ENCODE measurements at places on chromosomes 16 and 17.

GRCh38 chr16:9050102-9050830, 41.2 kb upstream of the HAPSTR1 start:
- no peak for DNase-seq

DNA sequence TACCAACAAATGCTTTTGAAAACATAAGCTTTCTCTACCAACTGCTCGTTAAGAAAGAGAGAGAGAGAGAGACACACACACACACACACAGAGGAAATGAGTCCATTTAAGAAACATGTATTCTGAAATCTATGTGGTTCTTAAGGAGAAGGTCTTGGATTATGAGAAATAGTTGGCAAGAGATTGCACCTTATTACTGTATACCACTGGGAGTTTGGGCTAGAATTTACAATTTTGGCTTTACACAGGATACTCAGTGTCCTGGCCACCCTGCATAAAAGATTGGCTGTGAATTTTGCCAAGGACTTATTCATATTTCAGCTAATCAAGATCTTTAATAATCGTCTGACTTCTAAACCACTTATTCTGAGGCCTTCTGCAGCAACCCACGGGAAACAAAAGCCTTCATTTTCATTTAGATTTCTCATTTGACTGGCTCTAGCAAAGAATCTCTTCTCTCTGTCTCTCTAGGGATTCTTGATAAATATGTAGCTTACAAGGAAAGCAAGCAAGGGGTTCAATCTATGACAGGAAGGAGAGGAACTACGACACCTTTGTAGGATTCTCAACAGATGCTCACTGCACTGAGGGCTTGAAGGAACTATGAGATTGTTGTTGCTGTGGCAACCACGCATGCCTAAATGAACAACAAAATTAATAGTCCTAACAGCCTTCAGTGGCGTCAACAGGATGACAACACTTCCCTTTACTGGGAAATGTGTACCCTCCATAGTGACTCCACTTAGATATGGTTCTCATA, 75.3 kb upstream of the GNAO1 start:
- no peak for DNase-seq

GRCh38 chr16:66578651-66579531, at the start of gene CMTM2:
Gene CMTM2 (plus strand): TSS chr16:66579463. CDS start chr16:66579608, 145 bp downstream.
- DNase-seq = no peak

GRCh38 chr17:55265311-55266021, 706 bp downstream of the HLF start:
- DNase-seq = no peak

- no peak for DNase-seq
Measured at GRCh38 chr16:22683730-22684573, 130.0 kb upstream of the HS3ST2 start.

DNA sequence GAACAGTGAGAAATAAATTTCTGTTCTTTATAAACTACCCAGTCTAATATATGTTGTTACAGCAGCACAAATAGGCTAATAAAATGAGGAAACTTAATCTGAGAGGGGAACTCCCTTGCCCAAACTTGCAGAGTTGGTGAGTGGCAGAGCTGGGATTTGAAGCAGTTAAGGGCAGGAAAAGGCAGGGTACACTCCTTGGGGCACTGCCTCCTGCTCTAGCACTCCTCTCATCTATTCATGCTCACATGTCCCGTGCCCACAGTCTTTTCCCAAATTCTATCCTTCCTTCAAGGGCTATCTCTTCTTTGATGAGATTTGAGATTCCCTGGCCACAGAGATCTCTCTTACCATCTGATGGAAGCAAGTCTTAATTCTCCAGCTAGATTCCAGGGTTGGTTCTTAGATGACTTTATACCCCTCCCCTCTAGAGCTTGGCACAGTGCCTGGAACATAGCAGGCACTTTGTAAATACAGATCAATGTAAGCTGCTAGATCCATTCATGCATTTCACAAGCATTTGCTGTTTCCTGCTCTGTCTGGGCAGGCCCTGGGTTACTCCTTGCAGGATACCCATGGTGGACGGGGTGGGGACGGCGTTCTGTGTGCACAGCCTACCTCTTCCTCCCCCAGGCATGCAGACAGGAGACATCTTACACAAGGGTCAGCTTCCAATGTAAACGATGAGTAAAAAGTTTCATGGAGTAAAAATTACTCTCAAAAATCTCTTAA, 39.2 kb upstream of the ABCC12 start:
- DNase-seq = peak; percentile 4

- no peak for DNase-seq
Measured at GRCh38 chr17:79799538-79800324, 2.9 kb upstream of the CBX8 start.

DNA sequence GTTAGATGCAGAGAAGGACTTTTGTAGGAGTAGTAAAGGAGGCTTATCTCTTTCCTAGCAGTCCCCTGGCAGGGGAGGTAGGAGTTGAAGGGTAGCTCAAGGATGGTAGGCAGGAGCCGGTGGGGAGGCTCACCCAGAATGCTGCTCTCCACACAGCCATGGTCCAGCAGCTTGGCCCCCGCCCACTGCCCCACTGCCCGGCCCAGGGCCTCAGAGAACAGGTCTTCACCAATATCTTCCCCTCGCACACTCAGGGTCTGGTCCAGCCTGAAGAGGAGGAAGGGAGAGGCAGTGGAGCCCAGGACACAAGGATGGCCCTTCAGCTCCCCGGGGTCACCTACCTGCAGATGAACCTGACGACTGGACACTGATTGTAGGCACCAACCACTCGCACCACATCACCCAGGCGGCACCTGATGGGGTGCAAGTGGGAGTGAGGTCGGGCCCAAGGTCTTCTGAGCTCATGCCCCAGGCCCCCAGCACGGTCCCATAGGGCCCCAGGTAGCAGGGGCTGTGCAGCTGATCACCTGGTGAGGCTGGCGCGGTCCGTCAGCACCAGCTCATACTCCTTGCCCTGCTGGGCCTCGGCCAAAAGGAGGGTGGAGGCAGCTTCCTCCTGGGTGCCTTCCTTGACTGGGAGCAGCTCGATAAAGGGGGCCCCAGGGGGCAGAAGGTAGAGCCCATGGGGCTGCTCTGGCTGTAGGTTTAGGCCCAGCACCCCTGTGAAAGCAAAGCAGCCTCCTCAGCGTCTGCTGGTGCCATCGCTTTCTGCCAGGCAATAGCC, 3.6 kb downstream of the GHDC start:
- DNase-seq = no peak

DNA sequence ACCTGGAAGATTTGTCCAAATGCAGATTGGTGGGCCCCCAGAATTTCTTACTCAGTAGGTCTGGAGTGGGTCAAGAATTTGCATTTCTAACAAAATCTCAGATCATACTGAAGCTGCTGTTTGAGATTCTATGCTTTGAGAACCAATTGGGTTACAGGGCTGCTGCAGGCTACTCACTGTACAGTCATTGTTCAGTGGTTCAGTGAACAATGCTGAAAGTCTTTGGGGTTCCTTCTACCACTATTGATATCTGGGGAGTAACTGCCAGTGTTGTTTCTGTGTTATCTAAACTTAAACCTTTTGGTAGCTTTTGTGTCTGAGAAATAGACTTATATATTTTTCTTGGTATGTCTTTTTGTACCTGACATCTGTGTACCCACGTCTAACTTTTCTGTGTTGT, 187.5 kb downstream of the TANC2 start:
- DNase-seq = no peak

- DNase-seq = no peak
Measured at GRCh38 chr16:57646388-57647039, 18.1 kb downstream of the ADGRG1 start.

GRCh38 chr17:2366747-2367494, 29.6 kb downstream of the SGSM2 start:
- DNase-seq = no peak

DNA sequence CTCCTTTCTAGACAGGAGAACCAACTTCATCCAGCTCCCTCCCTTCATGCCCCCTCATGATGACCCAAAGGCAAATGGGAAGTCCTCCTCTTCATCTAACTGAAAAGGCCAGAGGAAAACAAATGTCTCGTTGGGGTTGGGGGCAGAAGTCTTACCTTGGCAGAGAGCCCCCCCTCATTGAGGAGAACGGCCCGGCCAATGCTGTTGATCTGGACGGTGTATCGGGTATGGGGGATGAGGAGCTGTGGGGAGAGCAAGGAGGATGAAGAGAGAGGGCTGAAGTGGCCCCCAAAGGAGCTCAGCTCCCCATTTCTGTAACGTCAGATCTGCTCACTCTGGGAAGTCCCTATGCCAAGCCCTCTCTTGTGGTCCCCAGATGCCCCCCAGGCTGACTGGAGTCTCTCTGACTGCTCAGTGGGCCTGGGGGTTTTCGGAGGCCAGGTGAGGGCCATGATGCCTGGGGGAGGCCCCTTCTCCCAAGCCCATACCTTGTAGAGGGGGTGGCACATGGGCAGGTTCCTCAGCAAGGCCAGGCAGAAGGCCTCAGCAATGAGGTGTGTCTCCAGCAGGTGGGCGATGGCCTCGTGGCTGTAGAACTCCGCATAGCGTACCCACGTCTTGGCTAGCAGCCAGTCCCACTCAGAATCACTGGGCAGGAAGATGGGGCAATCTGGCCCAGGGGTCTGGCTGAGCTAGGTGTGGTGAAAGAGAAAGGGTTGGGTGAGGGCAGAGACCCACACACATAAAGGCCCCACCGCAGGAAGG, 10.8 kb downstream of the ALOX12B start:
- no peak for DNase-seq

DNA sequence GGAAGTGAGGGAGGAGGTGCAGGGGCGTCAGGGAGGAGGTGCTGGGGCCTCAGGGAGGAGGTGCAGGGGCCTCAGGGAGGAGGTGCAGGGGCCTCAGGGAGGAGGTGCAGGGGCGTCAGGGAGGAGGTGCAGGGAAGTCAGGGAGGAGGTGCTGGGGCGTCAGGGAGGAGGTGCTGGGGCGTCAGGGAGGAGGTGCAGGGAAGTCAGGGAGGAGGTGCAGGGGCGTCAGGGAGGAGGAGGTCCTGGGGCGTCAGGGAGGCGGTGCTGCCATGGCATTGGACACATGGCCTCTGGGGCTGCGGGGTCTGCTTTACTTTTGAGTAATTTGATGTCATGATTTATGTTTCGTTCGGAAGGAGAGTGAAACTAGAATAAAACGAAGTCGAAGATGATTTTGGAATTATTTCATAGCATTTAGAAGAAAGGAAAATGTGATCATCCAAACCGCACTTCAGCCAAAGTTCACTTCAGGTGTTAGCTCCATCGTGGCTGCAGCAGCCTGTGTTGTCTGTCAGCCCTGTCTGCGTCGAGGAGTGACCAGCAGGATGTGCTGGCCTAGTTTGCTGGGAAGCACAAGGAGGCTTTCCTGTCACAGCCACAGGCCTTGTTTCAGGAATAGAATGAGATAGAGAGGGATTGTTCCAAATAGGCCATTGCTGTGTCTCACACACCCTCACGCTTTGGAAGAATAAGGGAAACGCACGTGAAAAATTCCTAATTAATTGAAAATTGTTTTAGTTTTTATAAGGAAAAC, 42.8 kb downstream of the RAB11FIP3 start:
- DNase-seq = no peak

GRCh38 chr17:43839670-43840108, 6.7 kb upstream of the MPP3 start:
- DNase-seq = no peak

DNA sequence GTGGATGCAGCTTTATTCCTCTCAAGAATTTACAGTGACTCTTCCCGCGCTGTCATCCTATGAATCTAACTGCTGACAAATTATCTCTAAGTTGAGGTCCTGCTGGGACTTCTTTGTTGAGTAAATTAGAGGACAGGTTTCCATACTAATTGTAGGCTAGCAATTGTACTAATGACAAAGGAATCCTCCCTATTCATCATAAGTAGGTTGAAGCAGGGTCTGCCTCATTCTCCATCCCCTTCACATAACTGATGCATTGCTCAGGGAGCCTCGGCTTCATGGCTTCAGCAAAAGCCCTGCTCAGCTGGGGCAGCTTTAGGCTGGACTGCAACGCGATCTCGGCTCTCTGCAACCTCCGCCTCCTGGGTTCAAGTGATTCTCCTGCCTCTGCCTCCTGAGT, 83.1 kb upstream of the IRX6 start:
- no peak for DNase-seq

DNA sequence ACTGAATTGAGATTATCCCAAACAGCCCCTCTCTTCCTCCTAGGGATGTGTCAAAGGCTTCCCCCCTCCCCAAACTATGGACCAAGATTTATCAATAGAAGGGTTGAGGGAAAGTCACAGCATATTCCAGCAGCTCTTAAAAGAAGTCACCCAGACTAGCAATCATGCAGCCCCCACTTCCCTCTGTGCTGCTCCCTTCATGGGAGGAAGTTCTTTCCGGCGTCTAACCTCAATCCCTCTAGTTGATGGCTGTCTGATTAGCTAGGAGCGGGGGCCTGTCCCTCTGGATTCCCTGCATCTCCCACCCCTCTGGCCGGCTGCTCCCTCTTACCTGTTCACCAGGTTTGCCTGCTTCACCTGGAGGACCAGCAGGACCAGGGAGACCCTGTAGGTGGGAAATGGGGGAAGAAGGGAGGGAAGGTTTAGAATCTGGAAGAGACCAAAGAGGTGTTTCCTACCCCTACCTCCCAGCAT, 9.2 kb downstream of the COL1A1 start:
- DNase-seq = no peak

DNA sequence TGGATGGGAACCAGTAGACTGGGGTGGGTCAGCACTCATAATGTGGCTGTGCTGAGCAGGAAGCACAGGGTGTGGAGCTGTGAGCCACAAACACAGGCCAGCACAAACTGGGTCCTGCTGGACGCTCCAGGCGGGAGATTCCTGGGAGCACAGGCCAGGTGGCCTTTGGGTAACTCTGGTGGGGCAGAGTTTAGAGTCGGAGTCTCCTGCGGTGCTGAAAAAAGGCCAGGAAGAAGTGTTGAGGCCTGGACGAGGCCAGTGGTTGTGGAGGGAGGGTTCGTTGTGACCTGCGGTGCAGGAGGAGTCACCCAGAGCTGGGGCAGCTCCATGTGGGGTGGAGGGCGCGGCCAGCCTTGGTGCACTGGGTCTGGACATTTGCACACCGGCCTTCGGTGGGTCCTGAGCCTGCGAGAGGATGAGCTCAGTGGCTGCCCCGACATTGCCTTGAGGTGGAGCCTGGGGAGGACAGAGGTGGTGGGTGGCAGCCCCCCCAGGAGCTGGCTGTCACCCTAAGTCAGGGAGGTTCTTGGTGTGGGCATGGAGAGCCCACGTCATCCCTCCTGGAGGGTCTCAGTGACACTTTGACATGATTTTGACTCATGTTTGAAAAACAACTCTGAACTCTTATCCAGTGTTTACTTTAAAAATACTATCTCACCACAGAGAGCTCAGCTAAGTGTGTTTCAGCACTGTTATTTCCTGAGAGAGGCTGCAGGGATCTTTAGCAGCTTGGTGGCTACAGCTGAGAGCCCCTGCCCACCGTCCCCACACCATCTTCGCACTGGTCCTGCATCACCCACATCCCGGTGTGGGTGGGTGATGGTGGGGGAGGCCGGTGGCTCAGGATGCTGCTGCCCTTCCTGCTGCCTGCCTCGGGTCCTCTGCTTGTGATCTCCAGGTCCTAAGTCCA, 98.7 kb downstream of the NPIPB11 start:
- DNase-seq = no peak

- DNase-seq = no peak
Measured at GRCh38 chr17:72362376-72363088, 241.7 kb downstream of the SOX9 start.

DNA sequence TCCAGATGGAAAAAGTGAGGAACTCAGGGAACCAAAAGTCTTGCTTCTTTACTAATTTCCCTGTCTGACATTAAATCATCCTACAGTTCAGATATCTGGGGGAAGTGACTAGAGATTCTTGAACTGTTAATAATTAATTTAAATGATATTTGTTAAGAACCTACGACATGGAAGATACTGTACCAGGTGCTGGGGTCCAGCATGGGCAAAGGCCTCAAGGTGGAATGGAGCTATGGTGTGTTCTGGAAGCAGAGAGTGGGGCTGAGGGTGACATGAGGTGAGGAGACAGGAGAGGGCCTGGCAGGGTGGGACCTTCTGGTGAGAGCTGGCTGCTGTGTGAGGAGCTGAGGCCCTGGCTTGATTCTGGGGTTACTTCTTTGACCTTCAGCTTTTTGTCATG, 6.0 kb upstream of the CCL2 start:
- no peak for DNase-seq
